NCI-H1092 treated with DMSO at 0.1 percent for 48 hours (cell line): ENCODE measurements at places on chromosomes 5 and 9.

- DNase-seq: no peak
These were observed 885.6 kb upstream of the DMAC1 start for GRCh38 chr9:8684978-8685708.

GRCh38 chr9:90873422-90873821, 71.8 kb downstream of the SYK start:
- peak; percentile 38 for DNase-seq

- DNase-seq: peak; percentile 45
These were observed 1.1 kb upstream of the FAF2 start for GRCh38 chr5:176446884-176447590.

- DNase-seq: no peak
These were observed 264.9 kb downstream of the PIK3R1 start for GRCh38 chr5:68480335-68480940.

DNA sequence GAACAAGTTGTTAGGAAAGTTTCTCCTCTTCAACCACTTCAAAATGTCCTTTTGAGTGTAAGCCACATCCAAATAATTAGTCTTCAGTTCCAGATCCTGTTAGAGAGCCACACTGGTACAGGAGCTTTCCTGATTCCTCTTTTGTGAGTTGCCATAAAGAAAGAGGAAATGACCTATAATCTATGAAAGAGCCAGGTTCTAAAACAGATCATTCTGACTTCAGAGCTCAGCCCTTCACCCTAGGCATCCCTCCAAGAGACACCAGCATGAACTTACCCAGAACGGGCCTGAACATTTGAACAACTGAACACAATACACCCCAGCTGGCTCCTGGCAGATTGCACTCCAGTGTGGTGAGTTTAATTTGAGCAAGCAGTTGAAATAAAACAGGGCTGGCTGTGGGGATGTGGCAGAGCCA, 25.7 kb downstream of the SLC1A1 start:
- no peak for DNase-seq

- DNase-seq: no peak
These were observed 56.2 kb downstream of the MOCS2 start for GRCh38 chr5:53053364-53053763.

DNA sequence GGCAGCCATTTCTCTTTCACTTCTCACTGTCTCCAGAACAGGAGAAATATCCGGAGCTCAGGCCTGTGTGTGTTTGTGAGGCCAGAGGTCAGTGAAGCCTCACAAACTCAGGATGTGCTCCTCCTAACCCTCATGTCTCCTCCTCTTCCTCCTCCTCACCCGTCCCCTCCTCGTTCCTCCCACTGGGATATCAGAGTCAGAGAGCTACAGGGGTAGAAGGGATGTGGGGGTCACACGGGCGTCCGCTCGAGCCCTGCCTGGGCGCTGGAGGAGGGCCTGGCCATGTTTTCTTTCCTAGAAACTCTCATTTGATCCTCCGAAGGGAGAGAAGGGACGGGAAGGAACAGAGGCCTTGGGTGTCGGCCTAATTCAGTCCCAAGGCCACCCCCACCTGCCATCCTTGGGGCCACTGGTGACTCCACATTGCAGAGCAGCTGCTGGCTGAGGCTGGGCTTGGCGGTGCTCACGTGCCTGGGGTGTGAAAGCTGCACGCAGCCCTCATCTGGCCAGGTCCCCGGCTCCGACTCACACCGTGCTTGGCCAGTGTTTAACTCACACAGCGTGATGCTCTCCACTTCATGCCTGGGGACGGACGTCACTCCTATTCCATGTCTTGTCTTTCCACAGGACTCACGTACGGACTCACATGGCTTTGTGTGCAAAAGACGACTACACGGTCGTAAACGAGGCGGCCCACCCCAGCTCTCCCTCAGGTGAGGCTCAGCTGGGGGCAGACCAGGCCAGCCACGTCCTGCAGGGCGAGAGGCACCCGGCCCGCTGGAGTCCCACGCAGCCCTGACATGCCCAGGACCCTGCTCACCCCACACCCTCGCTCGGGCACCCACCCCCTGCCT, 22.6 kb upstream of the SLC6A19 start:
- no peak for DNase-seq

DNA sequence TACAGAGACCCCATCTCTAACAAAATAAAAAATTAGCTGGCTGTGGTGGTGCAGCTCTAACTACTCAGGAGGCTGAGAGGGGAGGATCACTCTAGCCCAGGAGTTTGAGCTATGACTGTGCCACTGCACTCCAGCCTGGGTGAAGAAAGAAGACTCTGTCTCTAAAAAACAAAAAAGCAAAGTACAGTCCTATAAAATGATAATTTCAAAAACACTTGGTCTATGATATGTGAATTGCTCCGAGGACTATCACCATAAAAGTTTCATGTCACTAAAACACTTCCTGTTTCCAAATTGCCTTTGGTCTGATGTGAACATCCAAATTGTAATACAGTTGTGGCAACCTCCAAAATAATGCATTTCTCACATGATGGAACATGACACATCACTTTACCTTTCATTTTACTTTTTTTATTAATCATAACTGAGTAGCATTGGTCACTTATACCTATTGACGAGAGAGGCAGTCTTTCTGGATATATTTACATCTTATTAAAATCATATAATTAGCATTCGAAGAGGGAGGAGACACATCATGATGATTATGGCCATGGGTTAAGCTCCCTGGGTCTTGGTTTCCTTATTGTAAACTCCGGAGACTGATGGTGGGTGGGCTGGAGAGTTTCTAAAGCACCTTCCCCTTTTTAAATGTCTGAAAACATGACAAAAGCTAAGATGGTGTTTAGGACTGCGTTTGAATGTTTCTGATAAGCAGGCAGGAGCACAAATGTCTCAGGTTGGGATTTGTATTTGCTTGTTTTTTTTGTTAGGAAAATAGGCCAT, 25.8 kb upstream of the CD180 start:
- no peak for DNase-seq

DNA sequence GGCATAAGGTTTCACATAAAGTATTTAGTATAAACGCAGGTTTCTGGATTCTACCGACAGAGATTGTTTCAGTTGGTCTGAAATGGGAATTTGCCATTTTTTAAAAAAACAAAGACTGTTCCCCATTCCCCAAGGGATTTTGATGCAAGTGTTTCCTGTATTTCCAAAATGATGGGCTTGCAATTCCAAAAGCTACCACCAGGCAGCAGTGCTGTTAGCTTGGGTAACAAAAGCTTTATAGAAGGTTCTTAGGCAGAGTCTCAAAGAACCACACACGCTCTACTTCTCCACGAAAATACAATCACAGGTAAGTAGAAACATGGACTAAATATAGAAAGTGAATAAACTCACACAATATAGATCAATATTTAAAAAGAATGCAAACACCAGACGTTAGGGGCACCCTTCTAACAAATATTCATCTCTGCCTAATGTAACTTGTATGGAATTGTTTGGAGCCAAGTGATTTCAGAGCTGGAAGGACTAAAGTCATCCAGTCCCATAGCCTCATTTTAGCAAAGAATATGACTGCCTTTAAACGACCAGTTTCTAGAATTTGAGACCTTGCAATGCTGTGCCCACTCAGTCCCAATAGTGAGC, 154.3 kb downstream of the SPOCK1 start:
- peak; percentile 51 for DNase-seq

- no peak for DNase-seq
These were observed 42.5 kb downstream of the MFAP3 start for GRCh38 chr5:154081246-154081645.

GRCh38 chr5:143554918-143555477, 151.5 kb upstream of the NR3C1 start:
- DNase-seq: no peak

DNA sequence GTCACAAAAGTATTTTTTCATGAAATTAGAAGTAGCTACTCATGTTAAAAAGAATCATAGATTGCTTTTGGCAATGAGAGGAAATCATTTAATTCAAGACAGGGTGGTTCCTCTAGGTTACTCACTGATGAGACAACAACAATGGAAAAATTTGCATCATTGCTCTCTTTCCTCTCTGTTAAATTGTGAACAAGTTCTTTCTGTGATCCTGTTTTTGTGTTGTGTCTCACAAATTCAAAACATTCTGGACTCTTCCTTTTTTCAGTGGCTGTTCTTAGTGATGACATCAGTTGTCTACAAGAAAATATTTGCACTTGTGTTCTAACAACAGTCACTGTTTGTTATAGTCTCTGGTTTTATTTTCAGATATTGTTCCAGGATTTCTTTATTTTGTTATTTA, 95.3 kb downstream of the XRCC4 start:
- DNase-seq: no peak

GRCh38 chr9:27429436-27429835, 94.7 kb upstream of the IFNK start:
- DNase-seq: no peak

DNA sequence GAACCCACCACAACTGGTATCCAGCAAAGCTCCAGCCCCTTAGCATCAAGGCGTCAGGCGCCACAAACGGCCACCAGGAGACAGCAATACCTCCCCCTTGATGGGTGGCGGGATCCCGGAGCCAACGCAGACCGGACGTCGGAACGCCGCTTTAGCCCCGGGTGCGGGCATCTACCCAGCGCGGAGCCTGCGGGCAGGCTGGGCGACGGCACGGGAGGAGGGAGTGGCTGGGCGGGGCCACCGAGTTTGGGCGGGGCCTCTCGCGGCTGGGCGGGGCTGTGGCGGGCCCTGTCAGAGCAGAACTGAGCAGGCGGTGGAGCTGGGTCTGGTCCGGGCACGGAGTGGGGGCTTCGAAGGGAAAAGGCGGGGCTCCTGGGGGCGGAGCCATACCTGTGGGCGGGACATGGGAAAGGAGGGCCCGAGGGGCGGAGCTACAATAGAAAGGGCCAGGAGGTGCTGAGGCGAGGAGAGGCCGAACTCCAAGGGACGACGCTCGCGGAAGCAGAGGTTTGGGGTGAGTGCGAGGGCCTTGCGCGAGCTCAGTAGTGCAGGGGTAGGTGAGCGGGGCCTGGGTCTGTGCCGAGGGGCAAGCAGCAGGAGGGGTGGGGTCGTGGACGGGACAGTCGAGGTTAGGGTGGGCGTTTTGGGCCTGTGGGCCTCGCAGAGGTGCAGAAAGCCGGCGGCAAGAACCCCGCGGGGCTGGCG, 40.2 kb upstream of the GARNL3 start:
- peak; percentile 90 for DNase-seq

GRCh38 chr5:120790339-120790738, 326.2 kb downstream of the PRR16 start:
- DNase-seq: no peak

- peak; percentile 48 for DNase-seq
These were observed 4.0 kb downstream of the GADD45G start for GRCh38 chr9:89608641-89609335.

GRCh38 chr9:357560-357959, 142.9 kb downstream of the DOCK8 start:
- no peak for DNase-seq

DNA sequence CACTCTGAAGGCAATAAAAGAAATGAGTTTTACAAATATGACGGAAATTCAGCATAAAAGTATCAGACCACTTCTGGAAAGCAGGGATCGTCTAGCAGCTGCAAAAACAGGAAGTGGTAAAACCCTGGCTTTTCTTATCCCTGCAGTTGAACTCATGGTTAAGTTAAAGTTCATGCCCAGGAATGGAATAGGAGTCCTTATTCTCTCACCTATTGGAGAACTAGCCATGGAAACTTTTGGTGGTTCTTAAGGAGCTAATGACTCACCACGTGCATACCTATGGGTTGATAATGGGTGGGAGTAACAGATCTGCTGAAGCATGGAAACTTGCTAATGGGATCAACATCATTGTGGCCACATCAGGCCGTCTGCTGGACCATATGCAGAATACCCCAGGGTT, 93.5 kb upstream of the RGMB start:
- no peak for DNase-seq

- no peak for DNase-seq
These were observed 33.9 kb downstream of the EPB41L4B start for GRCh38 chr9:109286981-109287380.

DNA sequence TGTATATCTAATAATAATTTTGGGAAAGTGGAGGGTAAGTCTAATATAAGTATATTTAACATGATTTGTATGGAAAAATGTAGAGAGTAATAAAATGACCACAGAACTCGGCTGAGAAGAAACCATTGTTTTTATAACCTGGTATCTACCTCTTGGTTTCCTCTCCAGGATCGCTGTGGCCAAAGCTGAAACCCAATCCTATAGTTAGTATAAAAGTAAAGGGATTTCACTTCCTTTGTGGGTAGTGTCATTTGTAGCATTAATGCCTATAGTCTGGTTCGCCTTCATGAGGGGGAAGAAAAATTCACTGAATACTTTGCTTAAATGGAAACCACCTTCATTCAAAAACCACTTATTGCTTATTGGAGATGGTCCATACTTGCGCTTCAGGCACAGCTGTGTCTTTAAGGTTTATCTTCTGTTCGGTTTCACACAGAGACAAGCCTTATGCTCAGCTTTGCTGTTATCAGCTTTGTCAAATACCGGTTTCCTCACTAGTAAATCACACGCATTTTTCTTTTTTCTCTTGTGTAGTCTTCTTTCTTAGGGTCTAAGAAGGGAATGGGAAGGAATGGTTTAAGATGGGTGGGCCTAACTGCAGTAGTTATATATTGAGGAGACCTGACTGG, 12.1 kb downstream of the PIK3R1 start:
- no peak for DNase-seq

DNA sequence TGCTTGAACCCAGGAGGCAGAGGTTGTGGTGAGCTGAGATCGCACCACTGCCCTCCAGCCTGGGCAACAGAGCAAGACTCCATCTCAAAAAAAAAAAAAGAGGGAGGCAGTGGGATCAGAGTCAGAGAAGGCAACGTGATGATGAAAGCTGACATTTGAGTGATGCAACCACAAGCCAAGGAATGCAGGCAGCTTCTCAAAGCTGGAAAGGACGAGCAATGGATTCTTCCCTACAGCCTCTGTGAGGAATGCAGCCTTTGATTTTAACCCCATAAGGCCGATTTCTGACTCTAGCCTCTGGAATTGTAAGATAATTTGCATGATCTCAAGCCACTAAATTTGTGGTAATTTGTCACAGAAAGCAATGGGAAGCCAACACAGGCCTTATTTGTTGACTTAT, 9.8 kb downstream of the TGFBI start:
- no peak for DNase-seq

DNA sequence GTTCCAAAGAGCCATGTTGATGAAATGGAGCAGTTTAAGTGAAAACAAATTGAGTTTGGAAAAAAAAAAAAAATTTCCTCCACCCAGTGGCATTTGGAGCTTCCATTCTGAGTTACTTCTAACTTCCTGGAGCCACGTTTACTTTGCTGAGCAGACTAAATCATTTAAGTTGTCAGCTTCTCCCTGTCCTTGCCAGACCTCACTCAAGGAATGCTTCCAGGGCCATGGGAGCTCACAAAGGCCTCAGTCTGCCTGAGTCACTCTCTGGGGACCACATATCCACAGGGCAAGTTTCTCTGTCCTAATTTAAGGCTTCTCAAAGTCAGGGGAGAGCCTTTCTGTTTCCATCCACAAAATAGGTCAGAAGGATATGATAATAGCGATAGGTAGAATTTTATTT, 210.3 kb upstream of the TNC start:
- no peak for DNase-seq

GRCh38 chr5:173318881-173319620, 9.2 kb downstream of the STC2 start:
- DNase-seq: no peak

- DNase-seq: no peak
These were observed 53.9 kb downstream of the RAI14 start for GRCh38 chr5:34709861-34710673.
